ENCODE measurements at places on chromosomes 2 and 18.

GRCh38 chr2:240626531-240627300 lies 1.4 kb downstream of the GPR35 start:
- DNase-seq, result peak; percentile 34

DNA sequence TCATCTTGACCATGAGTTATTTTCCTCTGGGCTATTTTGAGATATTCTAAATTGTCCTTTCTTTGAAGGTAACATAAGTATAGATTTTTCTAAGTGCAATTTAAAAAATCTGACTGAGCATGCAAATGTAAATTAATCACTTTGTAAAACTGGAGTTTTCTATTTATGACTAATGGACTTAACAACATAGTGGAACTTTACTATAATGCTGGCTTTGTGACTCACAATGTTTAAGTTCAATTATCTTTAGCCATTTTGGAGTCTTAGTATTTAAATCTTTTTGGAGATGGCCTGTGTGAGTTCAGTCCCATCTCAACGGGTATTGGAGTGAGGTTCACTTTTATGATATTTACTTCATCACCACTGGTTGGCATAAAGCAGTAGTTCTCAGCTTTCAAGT lies 35.2 kb upstream of the NOSTRIN start:
- no peak for DNase-seq

DNA sequence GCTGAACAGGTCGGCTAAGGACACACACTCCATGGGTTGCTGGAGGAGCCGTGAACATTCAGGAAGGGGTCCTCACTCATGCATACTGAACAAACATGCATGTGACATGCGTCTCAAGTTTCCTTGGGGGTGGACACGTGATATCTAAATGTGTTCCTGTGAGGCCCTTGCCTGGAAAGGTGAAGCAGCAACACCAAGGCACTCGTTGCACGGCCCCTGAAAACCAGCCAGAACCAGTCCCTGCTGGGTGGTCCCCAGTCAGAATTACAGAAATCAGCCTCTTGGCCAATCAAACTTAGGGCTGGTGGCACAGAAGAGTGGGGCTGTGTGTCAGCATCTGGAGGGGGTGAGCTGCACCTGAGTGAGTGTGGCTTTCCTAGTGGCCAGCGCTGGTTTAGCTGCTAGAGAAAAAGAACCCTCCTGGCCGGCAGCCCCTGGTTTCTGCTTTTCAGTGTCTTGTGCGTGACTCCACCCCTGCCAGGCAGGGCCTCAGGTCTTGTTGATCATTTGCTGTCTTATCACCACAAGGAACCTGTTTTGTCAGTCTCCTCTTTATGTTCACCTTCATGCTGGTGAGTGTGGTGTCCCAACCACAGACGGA lies 3.2 kb upstream of the AQP12B start:
- DNase-seq, result no peak

GRCh38 chr2:149422991-149423338 lies 92.6 kb downstream of the LYPD6 start:
- no peak for DNase-seq

DNA sequence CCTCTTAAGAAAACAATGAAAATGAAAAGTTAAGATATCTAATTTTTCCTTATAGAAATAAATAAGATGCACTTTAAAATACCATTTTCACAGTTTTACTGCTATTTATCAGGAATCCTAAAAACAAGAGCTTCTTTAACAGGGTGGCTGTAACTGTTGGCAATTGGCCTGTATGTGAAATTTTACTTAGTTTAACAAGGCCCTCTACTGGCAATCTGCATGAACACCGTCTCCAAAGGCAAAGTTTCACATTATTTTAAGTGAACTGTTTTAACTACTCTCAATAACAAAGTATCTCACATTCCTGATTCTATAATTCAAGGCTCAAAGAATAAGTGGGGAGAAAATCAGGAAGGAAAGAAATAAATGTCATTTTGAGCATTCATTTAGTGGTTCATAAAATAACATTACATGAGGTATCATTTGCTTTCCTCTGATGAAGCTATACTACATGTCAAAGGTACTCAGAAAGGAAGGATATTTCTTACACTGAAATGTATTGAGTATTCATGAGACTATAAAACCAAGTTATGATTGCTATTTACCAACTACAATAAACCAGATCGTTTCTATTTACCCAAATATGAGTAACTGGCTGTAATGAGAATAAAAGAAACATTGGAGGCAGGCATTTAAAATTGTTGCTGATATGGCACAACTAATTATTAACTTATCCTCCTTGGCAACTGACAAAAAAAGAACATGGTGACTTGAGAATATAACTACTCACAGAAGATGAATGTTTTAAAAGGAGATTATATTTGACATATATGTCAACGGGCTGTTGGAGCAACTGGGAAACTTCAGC lies 7.0 kb downstream of the NCKAP5 start:
- no peak for DNase-seq

- DNase-seq, result no peak
Measured at GRCh38 chr2:207704078-207704477, 7.4 kb upstream of the CCNYL1 start.

DNA sequence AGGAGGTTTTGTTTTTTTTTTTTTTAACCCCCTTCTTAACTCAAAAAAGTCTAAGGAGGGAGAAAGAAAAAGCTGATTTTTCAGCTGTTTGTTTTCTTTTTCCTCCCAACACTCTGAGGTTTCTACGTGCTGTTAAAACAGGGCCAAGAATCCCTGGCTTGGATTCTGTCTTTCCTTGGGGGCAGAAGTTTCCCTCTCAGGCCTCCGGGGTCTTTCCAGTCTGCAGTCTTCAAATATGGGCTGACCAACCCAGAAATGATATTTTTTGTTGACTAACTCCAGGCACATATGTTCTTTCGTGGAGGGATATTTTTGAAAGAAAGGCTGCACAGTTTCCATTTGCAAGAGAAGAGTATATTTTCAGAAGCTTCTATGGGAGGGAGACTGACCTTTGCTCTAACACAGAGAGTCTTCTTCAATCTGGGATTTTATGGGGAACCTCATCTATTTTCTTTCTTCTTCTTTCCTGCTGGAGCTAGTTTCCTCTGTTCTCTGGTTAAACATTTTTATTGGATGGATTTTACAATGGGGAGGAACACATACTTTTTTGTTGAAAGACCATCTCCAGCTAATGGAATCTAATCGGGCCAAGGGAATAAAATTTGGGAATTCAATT lies 93.3 kb upstream of the SPRED2 start:
- no peak for DNase-seq

GRCh38 chr18:49011291-49011746 lies 60.6 kb upstream of the SMAD7 start:
- DNase-seq, result no peak
